ENCODE measurements at places on chromosomes 6 and 20.

DNA sequence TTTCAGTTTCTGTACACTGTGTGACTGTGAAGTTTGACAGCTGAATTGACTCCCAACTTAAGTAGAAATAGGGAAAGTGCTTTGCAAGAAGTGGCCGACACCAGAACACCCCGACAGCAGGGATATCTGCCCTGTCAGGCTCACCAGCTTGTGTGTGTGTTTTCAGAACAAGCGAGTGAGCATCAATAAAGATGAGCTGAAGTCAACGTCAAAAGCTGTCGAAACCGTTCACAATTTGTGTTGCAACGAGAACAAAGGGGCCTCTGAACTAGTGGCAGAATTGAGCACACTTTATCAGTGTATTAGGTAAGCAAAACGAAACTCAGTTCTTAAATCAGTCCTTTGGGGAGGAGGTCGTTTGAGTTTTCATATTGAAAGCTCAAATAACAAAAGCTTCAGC, 10.7 kb downstream of the NELFCD start:
- no peak for DNase-seq

DNA sequence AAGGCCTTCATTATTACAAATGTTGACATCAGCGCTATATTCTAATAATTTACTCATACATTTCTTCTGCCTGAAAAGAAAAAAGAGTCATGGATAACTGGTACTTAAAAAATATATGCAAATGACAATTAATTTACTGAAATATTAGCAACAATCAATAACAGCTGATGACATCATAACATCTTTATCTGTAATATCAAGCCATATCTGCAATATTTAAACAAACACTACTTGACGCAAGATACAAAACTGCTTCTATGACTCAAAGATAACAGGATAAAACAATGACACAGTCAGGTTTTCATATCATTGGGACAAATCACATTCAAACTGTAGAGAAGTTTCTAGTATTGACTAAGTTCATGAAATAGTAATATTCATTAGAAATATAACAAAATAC, 16.5 kb downstream of the HACE1 start:
- DNase-seq, result no peak

DNA sequence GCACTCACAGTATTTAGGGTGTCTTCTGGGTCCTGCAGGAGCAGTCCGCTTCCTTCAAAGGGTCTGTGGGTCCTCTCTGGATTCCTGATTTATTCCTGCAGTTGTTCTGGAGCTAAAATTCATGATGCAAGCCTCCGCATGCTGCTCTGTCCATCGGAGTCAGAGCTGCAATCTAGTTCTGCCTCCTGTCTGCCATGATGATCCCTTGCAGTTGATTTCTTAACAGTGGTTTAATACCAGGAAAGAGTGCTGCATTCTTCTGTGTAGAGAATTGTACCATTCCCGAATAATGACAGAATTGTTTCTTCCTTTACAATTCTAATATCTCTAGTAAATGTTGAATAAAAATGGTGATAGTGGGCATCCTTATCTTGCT, 72.0 kb upstream of the B3GAT2 start:
- DNase-seq, result no peak

- DNase-seq, result peak; percentile 97
Measured at GRCh38 chr6:30721198-30722024, 1.3 kb downstream of the TUBB start.

- no peak for DNase-seq
Measured at GRCh38 chr6:144090384-144090783, 5.0 kb downstream of the SF3B5 start.

GRCh38 chr6:14177413-14178082, 60.0 kb downstream of the CD83 start:
- no peak for DNase-seq

GRCh38 chr6:37516076-37516919, 16.6 kb upstream of the CCDC167 start:
- peak; percentile 91 for DNase-seq

DNA sequence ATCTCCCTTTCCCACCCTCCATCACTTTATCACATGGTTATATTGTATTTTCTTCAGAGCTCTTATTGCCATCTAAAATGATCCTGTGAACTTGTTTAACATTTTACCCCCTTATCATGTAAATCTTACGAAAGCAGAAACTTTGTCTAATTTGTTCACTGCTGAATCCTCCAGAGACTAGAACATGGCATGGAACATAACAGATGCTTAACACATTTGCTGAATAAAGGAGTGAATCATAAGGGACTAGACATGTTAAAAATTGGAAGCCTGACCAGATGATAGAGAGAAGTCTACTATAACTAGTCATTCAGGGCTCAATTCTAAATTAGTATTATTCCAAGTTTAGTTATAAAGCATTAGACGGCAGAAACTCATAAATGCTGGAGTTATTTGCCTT, 73.3 kb downstream of the MAN1A1 start:
- DNase-seq, result no peak

GRCh38 chr6:118177720-118178119, 270.7 kb downstream of the SLC35F1 start:
- DNase-seq, result no peak

DNA sequence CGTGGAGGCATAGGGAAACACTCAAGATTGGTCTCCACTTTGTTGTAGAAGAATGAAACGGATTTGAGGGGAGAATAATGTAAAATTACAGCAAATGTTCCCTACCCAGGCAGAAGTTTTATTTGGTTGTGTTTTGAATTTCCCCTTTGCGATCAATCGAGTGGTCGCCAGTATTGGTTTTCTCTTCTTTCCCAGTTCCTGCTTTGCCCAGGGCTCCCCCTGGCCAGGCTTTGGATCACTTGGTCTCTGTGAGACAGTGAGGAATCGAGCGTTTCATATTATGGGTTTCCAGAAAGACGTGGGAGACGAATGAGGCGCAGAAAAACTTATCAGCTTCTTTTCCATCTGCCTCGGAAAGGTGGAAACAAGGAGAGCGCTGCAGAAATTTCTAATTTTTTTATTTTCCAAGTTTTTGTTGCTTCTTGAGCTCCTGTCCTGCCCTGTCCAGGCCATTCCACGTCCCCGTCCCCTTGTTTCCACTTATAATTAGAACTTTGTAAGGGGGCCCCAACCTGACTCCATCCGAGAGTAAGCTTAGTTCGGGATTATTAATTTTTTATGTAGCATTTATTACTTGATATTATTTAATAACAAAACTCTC, 7.5 kb upstream of the TBX18 start:
- DNase-seq, result no peak

DNA sequence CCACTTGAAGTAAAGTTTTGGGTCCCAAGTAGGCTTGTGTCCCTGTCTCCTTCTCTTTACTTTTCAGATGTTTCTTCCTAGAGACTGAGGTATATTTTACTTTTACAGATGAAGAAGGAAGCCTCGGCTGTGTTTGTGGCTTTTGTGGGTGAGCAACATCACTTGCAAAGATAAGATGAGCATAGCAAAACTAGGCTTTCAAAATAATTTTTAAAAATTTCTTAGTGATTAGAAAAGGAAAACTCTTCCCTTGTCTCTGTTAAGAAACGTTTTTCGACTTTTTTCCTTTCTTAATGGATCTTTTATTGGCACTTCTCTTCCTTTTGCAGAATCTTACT, 7.6 kb downstream of the PTPN1 start:
- DNase-seq, result no peak

DNA sequence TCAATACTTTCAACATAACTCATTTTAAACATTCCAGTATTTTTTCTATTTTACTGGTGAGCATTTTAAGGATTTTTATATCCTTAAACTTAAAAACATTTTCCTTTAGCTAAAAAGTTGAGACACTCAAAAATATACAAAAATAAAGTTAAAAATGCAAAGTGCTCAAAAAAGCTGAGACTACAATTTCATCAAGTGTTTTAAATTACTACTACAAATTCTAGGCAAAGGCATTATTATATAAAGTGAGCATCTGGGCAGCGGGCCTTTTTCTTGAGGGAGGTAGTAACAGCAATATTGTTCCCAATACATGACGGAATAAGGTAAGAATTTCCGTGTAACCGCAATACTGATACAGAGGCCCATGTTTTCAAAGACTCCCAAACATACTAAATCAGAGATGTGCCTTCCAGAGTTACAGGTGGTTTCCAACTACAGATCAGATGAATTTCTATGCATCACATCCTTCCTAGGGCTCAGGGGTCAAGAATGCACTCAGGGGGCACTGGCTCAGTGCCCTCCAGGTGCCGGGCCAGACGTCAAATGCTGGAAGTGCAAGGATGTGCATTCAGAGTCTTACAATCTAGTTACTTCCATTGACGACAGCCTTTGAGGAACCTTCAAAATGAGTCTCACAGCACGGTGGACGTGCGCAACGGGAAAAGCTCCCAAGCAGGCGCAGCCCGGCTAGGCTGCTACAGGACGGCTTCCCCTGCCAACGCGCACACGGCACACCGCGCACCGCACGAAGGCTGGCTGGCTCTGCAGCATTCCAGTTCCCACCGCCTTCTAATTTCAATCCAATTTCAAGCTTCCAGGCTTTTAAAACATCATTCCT, 1.7 kb downstream of the PHF10 start:
- peak; percentile 37 for DNase-seq

GRCh38 chr6:2940010-2940850, 31.1 kb downstream of the SERPINB6 start:
- peak; percentile 82 for DNase-seq

GRCh38 chr6:31308050-31308844, 36.4 kb upstream of the HLA-C start:
- DNase-seq, result peak; percentile 71

DNA sequence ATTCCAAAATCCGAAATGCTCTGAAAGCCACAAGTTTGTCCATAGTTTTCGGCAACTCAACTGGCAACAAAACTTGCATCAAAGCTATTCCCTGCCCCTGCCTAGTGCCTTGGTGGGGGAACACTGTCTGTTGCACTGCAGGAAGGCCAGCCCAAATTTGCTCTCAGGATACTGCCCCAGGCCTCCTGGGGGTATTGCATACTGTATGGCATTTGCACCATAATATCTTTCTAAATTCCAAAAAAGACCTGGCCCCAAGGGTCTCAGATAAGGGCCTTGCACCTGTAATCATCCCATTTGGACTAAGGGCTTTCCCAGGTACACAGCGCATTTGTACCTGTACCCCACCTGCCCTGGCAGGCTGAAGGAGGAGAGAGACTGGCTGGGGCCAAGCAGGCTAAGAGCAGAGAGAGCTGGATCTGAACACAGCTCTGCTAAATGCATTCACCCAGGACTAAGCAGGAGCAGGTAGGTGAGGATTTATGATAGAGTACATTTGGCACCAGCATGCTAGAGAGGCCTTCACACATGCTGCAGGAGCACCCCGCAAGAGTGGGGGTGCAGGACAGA, 4.0 kb upstream of the GRM4 start:
- DNase-seq, result no peak

GRCh38 chr6:2756687-2757224, 6.0 kb upstream of the MYLK4 start:
- DNase-seq, result no peak

DNA sequence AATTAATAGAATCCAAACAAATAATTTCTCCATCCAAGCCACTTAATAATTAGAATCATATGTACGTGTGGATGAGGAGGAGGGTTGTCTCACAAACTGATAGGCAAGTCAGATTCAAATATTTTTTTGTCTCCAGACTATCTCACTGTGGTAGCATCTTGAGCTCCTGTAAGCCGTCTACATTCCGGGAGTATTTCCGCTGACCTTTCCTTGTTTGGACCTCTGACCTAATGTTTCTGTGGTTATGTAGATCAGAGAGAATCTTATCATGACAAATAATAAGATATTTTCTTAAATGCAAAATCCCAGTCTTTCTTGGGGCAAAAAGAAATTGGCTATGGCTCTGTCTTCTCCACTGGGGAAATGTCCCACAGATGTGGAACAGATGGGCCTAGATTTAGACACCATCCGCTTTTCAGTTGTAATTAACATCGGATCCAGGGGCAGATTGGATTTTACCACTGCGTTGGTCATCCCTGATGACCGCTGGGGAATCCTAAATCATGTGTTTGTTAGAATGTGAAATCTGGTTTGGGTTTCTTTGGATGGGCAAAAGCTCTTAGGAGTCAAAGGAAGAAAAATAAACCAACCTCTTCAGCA, 197.1 kb upstream of the RIN2 start:
- DNase-seq, result no peak

DNA sequence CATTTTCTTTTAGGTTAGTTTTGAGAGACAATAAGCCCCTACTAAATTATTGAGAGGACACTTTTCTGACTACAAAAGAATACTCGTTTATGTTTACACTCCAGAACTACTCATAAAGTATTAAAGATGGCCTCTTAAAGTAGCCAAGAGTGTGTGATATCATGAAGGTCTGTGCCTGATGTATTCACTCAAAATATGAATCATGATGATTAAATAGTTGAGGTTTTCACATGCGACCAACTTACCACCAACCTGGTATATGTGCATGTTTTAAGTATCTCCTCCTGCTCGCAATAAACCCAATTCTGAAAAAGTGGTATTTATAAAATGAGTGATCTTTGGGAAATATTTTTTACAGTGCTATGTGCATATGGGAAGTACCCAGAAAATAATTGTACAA, 43.9 kb downstream of the IL20RA start:
- no peak for DNase-seq

GRCh38 chr6:125797120-125797885, 6.5 kb downstream of the NCOA7 start:
- no peak for DNase-seq

DNA sequence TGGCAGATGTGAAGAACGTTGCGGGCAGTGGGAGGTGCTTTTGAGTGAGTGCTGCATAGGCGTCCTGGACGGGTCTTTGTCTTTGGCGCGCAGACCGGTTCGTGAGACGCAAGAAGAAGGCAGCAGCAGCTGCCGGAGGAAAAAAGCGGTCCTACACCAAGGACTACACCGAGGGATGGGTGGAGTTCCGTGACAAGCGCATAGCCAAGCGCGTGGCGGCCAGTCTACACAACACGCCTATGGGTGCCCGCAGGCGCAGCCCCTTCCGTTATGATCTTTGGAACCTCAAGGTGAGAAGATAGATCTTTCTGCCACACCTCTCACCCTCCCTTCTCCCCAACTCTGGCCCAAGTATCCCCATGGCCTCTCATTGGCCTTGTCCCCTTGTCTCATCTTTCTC, 1.1 kb downstream of the ABT1 start:
- DNase-seq, result no peak

- no peak for DNase-seq
Measured at GRCh38 chr20:58310291-58310782, 822 bp downstream of the RAB22A start.

GRCh38 chr6:122372647-122373046, 26.8 kb upstream of the HSF2 start:
- no peak for DNase-seq

DNA sequence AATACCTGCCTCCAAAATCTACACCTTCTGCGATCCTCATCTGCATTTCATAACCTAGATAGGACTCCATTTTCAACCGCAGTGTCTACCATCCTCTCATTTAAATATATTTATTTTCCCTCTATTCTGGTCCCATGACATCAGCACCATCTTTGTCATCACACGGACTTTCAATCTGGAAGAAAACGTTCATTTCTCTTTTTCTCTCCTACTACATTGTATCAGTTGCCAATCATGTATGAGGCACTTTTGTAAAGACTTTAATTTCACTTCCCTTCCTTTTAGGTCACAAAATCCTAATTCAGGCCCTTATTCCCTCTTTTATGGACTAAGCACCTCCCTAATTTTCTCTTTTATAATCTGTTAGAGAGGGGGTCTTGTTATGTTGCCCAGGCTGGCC, 89.6 kb downstream of the PHACTR1 start:
- DNase-seq, result no peak

All from activated naive CD4-positive, alpha-beta T cell treated with Interleukin-2 at 50 U/mL for 16 hours (primary cell).